ENCODE measurements at places on chromosomes 12 and 14.

- DNase-seq = no peak
Observed at GRCh38 chr12:51953089-51953488, 1.6 kb downstream of the ACVR1B start.

DNA sequence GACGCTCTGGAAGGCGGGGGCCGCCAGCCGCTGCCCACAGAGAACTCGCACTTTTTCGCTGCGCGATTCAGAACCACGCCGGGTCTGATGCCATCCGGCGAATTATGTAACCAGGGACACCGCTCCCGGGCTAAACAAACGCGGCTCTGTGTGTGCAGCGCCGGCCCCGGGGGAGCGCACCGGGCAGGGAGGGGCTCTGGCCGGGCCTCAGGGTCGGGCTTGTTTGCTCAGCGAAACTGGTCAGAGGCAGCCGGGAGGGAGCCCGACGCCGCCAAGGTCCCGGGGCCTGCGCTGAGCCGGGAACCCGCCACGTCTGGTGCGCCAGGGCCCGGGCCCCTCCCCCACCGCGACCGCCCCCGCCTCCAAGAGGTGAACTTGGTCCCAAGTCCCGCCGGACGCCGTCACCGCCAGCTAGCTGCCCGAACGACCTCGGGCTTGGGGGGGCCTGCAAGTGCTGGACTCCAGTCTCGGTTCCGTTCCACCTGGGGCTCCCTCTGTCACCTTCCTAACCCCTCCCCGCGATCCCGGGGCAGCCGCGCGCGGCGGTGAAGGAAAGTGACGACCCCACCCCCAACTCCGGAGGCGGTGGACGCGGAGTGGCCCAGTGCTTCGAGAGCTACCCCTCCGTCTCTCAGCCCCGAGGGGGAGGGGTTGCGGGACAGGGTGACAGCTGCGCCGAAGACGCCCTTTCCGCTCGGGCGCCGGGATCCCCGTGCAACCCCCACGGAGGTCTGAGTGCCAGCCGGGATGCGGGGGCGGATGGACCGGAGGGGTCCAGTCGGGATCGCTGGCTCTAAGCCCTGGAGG lies 848 bp downstream of the CTDSP2 start:
- peak; percentile 83 for DNase-seq

DNA sequence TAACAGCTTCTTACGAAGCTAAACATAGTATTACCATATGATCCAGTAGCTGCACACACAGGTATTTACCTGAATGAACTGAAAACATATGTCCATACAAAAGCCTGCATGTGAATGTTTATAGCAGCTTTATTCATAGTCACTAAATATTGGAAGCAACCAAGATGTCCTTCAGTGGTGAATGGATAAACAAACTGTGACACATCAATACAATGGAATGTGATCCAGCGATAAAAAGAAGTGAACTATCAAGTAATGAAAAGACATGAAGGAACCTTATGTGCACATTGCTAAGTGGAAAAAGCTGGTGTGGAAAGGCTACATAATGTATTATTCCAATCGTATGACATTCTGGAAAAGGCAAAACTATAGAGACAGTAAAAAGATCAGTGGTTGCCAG lies 38.1 kb upstream of the JDP2 start:
- no peak for DNase-seq

DNA sequence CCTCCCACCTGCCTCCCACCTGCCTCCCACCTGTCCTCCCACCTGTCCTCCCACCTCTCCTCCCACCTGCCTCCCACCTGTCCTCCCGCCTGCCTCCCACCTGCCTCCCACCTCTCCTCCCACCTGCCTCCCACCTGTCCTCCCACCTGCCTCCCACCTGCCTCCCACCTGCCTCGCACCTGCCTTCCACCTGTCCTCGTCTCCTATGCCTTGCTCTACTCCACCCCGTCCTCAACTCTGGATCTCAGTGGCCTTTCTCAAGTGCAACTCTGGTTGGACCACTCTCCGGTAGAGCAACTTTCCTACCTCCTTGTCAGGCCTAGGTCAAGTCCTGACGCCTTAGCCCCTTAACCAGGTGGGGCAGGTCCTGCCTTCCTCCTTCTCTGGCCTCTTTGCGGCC lies 29.3 kb upstream of the PEX5 start:
- no peak for DNase-seq

- no peak for DNase-seq
Observed at GRCh38 chr12:100026241-100026640, 41.5 kb upstream of the ANKS1B start.

DNA sequence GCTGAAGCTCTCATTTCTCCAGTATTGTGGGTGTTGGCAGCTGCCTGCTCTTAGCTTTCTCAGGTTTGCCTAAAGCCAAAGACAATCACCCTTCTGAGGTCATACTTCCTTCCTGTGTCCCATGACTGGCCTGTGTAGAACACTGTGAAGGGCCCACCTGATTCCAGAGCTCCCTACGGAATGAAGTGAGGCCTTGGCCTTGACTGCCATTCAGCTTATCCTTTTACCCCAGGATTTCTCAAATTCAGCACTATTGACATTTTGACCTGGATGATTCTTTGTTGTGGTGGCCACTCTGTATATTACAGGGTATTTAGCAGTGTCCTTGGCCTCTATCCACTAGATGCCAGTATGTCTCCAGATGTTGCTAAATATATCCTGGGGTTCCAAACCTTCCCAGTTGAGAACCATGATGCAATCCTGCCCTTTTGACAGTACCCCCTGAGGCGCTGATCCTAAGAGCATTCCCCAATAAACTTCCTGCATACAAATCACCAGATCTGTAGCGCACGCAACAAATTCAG lies 112.3 kb upstream of the KRR1 start:
- no peak for DNase-seq

DNA sequence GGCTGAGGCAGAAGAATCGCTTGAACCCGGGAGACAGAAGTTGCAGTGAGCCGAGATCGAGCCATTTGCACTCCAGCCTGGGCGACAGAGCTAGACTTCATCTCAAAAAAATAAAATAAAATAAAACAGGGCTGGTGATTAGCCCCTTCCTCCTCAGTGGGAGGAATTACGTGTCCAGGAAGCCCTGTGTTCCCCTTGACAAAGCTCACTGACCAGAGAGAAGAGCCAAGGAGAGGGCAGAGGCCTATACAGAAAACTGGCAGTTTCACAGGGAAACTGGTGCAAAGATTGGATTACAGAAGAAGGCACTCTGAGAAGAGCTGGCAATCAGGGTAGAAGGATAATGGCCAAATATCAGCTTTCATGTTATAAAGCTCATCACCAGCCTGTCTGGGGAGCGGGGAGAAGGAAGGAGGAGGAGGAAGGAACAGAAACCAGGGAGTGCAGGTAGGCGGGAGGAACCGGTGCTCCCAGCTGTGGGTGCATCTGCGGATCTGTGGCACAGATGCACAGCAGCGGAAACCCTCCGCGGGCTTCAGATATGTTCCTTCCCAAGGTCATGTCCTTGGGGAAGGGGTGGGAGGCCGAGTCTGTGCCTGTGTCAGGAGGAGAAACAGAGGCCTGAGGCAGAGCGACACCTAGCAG lies 6.7 kb downstream of the RAB15 start:
- DNase-seq = no peak

DNA sequence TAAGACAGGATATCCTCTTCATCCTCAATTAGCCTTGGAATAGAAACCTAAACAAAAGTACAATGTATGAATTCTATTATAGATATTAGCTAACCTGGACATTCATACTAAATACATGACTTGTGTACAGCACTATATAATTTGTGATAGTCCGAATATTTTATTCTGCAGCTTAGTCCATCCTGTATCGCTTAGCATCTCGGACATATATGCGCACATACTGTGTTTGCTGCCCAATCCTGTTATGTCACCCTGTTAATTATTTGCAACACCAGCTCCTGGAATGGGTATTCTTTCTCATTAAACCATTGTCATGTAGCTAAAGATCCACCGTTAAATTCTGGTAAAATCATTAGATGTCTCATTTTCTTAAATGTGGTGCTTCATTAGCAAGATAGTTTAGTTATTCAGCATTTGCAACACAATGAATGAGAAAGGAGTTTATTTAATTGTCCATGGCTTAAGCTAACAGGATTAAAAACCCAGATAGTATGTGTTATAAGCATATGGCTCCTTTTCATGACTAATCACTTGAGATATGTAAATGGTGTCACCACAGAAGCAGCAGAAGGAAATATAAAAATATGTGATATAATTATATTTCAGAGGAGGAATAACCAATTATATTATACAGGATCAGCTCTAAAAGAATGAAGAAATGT lies 156.0 kb upstream of the ARHGAP5 start:
- DNase-seq = no peak

DNA sequence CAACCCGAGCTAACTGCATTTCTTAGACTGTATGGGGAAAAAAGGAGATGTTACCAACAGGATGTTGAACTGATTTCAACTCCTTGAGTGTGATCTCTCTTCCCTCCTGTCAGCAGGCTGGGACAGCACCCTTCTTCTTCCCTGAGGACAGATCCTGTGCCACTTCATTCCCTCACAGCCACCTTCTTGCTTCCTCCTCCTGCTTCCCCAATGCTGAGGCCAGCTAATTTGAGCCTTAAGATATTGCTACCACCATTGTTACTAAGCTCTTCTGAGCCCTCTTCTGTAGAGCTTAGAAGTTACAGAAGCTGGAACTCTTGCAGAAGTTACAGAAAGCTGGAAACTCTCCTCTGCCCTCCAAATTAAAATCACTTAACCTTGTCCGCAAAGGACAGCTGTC lies 88.8 kb downstream of the SPTSSA start:
- DNase-seq = no peak

GRCh38 chr12:32435921-32436705 lies 36.8 kb downstream of the FGD4 start:
- DNase-seq = peak; percentile 22

DNA sequence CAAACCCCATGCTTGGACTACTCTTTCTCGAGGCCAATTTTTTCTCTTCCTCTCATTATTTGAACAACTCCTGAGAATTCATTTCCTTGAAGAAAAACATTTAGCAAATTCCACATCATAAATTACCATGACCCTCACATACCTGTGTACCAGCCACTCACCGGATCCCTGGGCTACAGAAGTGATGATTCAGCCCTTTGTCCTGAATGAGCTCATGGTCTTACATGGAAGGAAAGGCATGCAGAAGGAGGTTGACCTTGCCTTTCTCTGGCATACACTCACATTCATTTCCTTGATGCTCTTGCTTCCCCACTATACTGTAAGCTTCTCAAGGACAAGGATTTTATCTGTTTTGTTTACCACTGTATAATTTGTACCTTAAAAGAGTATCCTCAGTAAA lies 191.5 kb downstream of the SLC5A8 start:
- DNase-seq = no peak

- DNase-seq = no peak
Observed at GRCh38 chr14:60350366-60350720, 101.3 kb downstream of the PPM1A start.

DNA sequence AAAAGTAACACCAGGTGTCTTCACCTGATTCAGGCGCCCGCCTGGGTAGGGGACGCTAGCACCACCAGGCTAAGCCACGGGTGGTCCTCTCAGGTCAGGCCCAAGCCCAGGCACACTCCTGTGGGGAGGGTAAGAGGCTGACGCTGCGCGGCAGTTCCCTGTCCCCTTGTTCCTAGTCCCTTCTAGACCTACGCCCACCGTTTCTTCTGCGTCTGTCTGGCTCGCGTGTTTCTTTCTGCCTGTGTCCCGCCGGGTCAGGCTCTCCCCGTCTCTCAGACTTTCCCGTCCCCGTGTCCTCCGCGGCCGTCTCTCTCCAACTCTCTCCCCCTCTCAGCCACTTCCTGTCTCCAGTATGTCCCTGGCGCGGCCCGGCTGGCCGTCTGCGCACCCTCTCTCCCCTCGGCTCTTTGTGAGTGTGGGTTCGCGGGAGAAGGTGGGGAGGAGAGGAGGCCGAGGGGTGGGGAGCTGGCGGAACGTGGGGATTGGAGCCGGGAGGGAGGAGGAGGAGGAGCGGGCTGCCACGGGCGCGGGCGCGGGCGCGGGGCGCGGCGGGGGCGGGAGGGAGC lies 3.1 kb upstream of the TNS2 start:
- peak; percentile 87 for DNase-seq

- DNase-seq = no peak
Observed at GRCh38 chr12:45426294-45426693, 210.4 kb downstream of the ANO6 start.

- DNase-seq = no peak
Observed at GRCh38 chr12:93025145-93026103, 96.3 kb upstream of the EEA1 start.

DNA sequence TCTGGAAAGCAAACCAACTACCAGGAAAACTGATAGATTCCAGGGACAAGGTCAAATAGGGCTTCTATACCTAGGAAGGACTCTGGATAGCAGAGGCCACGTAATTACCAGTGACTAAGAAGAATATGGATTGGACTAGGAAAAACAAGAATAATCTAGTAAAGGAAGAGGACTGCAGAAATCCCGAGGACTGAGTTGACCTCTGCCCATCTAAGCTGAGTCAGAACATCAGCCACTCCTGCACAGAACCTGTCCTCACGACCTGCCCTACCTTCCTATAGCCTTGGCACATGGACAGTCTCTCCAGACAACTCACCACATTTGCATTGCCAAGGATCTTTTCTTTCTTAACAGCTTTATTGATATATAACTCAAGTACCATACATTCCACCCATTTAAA lies 2.3 kb downstream of the OR6J1 start:
- no peak for DNase-seq

GRCh38 chr14:103716091-103716801 lies 636 bp downstream of the ZFYVE21 start:
- DNase-seq = peak; percentile 41

- no peak for DNase-seq
Observed at GRCh38 chr12:93011100-93011499, 82.0 kb upstream of the EEA1 start.

DNA sequence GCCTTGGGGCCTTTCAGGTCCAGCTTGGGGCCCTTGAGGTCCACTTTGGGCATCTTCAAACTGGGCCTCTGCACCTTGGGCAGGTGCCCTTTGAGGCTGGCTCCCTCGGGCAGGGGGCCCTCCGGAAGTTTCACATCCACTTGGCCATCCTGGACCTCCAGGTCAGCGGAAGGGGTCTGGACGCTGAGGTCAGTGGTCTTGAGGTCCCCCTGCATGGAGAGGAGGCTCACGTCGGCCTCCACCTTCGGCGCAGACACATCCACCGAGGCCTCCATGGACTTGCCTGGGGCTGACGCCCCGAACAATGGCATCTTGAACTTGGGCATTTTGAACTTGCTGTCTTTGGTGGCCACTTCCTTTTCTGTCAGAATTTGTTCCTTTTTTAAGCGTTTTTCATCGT lies 25.1 kb downstream of the AHNAK2 start:
- no peak for DNase-seq

DNA sequence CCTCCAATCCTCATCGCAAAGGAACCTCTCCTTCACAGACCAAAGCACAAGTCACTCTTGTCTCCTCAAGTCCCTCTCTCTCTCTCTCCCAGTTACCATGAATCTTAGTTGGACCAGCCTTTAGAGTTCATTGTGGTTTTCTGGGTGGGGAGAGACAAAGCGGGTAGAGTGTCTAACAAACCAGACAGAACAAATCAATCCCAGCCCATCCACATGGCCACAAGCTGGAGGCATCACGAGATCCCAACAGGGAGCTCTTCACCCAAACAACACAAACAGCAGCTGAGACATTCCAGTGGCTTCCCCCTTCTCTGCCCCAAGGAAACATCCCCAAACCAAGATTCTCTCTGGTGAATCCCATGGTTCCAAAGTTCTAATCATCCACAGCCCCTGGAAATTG lies 22.4 kb downstream of the ACTN1 start:
- no peak for DNase-seq

Data from right kidney (tissue), 9 donors.